Sciatic nerve (tissue), 2 donors: ENCODE measurements at places on chromosomes 1 and 21. TPM values are rescaled to one million over a fixed set of nuclear protein-coding genes. Genes with fewer than 3 reads are reported as not detected.

The HP1BP3 gene
- 284 TPM for total RNA-seq

The CAMK2N1 gene
- total RNA-seq: 8.2 TPM

The ATF3 gene
- 32.4 TPM for total RNA-seq

The CTTNBP2NL gene
- total RNA-seq: 63.4 TPM

The ACOT11 gene
- 11.9 TPM for total RNA-seq
